ENCODE measurements at places on chromosomes 6 and 20. TPM values are rescaled to one million over a fixed set of nuclear protein-coding genes. Genes with fewer than 3 reads are reported as not detected.

Gene MLN
- not detected for polyA plus RNA-seq

Gene MAN1A1
- 5.6 TPM for polyA plus RNA-seq

Gene VAPB
- 29.4 TPM for polyA plus RNA-seq

Gene CGAS
- polyA plus RNA-seq: 0.10 TPM

Gene HLA-DQB2
- polyA plus RNA-seq: not detected

Gene MCHR2
- polyA plus RNA-seq: not detected

Gene EYS
- 0.38 TPM for polyA plus RNA-seq

Gene NFATC2
- not detected for polyA plus RNA-seq

Gene SOBP
- polyA plus RNA-seq: 16.4 TPM

Gene BHLHE23
- not detected for polyA plus RNA-seq

All from neural cell (in vitro differentiated cells).